Skeletal muscle cell (primary cell): ENCODE measurements at places on chromosomes 4 and X.

DNA sequence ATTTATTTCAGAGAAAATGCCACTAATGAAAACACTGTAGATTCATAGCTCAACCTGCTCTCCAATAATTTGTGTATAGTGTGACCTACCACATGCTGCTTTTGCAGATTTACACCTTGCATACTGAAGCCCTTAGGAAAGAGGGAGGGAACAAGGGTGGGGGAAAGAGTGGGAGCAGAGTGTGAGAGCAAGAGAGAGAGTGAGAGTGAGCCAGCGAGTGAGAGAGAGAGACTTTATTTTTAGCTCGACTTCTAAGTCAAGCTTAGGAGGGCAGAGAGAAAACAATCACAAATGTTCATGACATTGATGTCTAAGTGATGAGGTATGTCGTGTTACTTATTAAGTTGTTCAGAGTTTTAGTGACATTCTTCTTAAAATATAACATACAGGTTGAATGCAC is 112.5 kb upstream of the HAND2 start:
- no peak for DNase-seq

DNA sequence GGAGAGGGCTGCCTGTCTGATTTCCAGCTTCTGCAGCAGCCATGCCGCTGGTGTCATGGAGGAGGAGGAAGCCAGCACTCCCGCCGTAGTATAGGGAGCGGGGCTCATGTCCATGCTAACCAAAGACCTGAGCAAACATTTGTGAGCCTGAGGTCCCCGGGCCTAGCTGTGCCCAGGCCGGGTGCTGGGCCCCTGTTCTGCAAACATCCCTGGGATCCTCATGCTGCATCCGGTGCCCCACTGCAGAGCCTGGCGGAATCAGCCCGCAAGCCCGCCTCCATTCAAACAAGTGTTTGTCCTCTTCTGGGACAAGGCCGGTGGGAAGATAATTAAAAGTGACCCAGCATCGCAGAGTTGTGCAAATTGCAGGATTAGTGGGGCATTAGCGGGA is 106.3 kb downstream of the SORCS2 start:
- DNase-seq = no peak

GRCh38 chr4:15149234-15149838 is 147.1 kb downstream of the CPEB2 start:
- DNase-seq = no peak

DNA sequence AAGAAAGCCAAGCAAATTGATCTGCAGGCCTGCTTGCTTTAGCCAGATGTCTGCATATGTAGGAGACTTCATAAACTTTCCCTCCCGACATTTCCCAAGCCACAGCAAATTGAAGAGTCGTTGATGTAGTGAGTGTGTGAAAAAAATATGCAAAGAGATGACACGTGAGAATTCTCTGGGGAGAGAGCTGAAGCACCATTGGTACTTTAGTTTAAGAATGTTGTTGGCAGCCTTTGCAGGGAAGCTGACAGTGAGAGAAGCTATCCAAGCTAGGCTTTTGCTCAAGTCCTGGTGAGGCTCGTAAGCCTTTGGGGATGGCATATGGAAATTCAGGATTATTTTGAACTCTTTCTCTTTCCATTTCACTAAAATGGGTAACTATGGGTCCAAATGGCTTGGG is 87.5 kb downstream of the GLRA2 start:
- DNase-seq = peak; percentile 56

GRCh38 chr4:152072001-152072485 is 311.2 kb upstream of the GATB start:
- DNase-seq = no peak

DNA sequence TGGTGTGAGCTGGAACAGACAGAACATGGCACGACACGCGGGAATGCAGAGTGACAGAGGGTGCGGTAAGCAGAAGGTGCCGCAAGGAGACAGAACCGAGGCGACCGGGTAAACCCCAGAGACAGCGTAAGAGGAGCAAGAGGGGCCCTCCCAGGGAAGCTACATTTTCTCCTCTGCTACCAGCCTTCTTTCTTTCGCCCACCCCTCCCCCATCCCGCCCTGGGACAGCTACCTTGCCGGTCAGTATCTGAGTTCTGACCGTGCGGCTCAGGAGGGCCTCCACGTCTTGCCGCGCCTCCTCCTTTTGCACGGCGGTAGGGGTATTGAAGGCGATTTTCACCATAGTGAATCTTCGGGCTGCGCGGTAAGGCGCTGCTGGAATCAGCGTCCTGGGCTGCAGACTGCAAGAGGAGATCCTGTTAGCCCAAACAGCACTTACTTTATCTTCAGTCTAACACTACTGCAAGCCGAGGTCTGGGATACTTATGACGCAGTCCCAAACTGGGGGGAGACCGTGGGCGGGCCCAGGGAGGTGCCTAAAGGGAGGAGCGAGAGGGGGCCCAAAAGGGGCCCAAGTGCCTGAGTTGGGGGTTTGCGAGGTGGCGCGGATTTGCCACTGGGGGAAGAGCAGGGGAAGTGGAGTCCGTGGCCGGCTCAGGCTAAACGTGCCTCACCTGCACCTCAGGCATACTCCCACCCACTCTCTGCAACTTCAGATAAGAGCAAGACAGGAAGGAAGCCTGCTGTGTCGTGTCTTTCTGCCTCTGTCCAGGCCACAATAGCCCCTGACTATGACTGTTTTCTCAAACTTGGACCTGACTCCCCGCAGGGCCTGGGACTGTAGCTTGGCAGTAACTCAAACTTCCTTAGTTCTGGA is at the start of gene ITM2A:
ITM2A (minus strand) TSS at position 462 of the 877 bp plus-strand sequence; CDS start at position 343, 119 bp downstream.
- no peak for DNase-seq

DNA sequence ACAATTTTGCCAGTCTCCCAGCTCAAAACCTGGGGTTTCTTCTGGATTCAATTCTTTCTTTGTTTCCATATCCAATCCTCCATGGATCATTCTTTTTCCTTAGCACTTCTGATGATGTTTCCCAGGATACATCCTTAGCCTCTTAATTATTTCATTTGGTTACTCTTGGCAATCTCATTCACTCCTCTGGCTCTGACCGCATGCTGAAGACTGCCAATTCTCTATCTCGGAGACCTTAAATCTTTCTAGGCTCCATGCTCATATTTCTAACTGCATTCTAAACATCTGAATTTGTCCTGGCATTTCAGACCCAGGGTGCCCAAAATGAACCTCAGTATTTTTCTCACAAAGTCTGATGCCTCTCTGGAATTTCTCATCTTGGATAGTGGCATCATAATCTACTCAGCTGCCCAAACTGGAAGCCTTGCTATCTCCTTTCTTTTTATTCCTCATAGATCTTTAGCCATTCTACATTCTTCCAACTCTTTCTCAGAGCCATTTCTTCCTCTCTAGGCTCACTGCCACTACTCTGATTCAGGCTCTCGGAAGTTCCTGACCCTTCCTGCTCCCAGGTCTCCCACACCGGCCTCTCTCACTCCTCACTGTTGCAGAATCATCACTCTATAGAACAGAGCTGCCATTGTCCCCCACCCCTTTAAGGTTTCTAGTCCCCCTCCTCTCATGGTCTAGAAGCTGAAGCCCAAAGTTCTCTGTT is 290.2 kb downstream of the CAMK2D start:
- no peak for DNase-seq

DNA sequence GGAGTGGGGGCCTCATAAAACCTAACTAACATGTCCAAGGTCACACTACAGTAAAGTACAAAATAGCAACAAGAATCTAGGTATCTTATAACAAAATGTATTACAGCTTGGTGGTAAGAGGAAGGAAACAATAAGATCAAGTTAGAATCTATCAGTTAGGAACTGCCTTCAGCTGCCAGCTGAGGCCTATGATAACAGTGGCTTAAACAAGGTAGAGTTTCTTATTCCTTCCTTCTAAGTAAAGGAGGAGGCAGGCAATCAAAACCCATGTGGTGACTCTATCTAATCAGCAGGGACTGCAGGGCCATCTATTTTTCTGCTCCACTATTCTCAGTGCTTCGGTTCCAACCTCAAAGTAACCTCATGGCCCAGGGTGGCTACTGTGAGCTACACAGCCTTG is 10.9 kb downstream of the SH3D19 start:
- DNase-seq = no peak

DNA sequence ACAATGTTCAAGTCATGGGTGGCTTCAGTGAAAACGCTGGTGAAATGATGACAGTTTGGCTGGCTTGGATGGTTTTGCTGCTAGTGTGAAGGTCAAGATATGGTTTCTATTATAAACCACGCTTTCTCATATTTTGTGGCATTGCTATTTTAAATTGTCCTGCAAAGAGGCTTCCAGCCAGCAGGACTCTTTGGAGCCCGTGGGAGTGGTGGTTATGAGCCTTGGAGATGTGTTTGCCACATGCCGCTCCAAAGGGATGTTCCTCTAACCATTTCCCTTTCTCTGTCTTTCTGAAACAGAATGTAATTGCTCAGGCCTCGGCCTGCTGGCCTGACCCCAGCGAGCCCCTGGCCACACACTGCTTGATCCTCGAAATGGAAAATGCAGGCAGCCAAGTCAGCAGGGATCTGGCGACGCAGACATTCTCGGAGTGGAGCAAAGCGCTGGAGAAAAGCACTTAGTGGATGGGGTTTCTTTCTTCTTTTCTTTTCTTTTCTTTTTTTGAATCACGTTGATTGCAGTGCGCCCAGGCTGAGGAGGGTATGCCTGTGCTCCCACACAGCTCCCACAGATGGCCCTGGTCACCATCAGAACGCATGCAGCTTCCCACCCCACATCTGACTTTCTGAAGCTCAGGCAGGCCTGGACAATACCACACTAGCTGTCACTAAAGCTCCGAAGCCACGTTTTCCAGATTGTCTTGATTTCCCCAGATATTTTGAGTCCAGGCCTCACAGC is 114.0 kb downstream of the ENPP6 start:
- no peak for DNase-seq

DNA sequence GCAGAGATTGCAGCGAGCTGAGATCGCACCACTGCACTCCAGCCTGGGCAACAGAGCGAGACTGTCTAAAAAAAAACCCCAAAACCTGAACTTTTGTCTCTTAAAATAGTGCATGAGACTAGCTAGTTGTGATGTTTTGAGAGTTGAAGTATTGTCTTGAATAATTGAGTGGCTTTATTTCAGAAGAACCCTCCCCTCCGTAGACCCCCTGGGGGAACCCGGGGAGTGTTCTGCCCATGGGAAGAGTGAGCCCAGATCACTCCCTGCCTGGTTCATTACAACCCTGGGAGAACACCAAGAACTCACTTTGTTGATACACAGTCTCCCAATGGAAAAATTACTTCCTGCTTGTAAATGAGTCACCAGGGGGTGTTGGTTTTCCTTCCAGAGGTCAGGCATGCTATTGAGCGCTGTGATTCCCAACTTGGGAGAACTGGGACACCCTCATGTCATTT is 65.3 kb upstream of the SHISA3 start:
- DNase-seq = peak; percentile 50

- no peak for DNase-seq
Measured at GRCh38 chr4:16261313-16261878, 35.1 kb upstream of the TAPT1 start.

GRCh38 chr4:81565142-81565870 is 93.6 kb upstream of the RASGEF1B start:
- peak; percentile 4 for DNase-seq

DNA sequence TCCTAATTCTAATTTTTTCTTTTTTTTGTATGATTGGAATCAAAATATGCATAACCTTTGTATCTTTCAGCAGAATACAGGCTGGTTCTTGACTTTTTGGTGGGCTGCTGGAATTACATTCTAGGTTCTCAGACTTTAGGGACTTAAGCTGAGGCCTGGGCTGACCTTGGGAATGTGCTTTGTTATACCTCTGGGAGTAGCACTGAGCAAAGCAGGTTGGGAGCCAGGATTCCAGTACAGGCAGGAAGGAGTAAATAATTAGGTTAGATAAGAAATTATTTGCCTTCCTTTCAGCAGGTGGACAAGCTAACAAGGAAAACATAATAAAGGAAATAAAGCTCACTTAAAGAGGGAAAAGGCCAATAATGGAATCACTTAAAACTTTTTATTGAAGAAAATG is 49.9 kb upstream of the SLC4A4 start:
- no peak for DNase-seq

GRCh38 chr4:18202486-18202885 is 180.9 kb upstream of the LCORL start:
- no peak for DNase-seq

- DNase-seq = no peak
Measured at GRCh38 chr4:147480891-147481576, at the start of gene EDNRA. Gene EDNRA (plus strand): TSS chr4:147481097. CDS start chr4:147485682, 4,585 bp downstream.

DNA sequence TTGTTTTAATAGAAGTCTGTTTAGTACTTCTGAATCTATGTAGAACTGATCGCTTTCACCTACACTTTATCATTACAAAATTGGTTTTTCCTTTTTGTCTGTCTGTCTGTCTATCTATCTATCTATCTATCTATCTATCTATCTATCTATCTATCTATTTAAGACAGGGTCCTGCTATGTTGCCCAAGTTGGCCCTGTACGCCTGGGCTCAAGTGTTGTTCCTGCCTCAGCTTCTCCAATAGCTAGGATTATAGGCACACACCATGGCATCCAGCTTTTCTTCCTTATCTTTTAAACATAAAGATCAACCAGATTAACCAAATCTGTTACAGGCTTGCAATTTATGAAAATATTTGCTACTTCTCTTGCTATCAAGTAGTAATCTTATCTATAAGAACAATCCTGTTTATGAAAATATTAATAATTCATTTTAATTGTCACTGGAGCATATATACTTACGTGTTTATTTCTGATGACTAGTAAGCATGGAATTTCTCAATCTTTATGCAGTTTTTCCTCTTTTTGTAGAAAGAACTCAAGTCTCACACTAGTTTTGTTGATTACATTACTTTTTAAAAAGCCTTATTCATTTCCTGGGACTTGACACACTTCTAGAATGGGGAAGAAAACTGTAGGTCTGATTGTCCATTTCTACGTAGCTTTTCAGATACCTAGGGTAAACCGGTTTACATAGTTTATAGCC is 24.5 kb downstream of the KIAA0232 start:
- DNase-seq = no peak

GRCh38 chr4:152516156-152516555 is 19.7 kb downstream of the FBXW7 start:
- DNase-seq = no peak

GRCh38 chr4:1234309-1234695 is 14.6 kb downstream of the CTBP1 start:
- no peak for DNase-seq

DNA sequence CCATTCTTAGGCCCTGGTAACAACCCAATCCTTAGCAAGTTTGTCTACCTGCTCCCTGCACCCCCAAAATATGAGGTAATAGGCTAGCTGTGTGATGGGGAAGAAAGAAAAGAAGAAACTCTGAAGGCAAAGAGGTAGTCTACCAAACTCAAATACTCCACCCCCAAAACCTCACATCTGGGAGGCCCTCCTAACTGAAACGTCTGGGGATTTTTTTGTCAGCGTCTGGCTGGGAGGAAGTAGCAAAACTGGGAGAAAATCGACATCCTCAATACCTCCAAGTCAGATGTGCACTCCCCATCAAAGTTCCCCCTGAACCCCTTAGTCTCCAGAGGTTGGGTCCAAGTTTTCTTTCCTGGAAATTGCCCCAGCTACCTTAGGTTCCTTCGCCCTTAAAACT is 1.0 kb downstream of the LAMP2 start:
- no peak for DNase-seq

DNA sequence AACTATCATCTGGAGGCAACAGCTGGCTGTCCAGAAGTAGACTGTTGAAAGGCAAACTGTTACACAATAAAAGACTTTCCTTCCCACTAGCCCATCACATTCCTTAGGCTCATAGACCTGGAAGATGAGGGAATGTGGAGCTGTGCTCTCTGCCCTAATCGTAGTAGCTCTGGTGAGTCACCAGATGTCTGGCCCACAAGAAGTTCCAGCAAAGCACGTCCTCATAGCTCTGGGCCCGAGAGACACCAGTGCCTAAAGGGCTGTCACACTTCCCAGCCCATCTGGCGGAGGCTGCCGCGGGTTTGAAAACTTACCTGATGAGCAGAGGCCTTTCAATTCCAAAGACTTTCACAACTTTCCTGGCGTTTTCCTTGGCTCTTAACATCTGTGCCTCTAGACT is 81.7 kb upstream of the STOX2 start:
- DNase-seq = peak; percentile 53
